ENCODE measurements at places on chromosomes 13 and 19.
A peak's percentile ranks its signal among the peaks of the same experiment; 100 is the strongest.

GRCh38 chr13:30868799-30869470 lies 37.1 kb upstream of the MEDAG start:
- DNase-seq: peak; percentile 75

- peak; percentile 7 for DNase-seq
Measured at GRCh38 chr13:32501064-32501463, 37.5 kb downstream of the N4BP2L2 start.

- DNase-seq: peak; percentile 14
Measured at GRCh38 chr19:12723381-12723640, 421 bp downstream of the TNPO2 start.

GRCh38 chr19:31319465-31319864 lies 29.8 kb downstream of the TSHZ3 start:
- no peak for DNase-seq

- DNase-seq: peak; percentile 74
Measured at GRCh38 chr13:35891507-35892441, 239.4 kb downstream of the DCLK1 start.

DNA sequence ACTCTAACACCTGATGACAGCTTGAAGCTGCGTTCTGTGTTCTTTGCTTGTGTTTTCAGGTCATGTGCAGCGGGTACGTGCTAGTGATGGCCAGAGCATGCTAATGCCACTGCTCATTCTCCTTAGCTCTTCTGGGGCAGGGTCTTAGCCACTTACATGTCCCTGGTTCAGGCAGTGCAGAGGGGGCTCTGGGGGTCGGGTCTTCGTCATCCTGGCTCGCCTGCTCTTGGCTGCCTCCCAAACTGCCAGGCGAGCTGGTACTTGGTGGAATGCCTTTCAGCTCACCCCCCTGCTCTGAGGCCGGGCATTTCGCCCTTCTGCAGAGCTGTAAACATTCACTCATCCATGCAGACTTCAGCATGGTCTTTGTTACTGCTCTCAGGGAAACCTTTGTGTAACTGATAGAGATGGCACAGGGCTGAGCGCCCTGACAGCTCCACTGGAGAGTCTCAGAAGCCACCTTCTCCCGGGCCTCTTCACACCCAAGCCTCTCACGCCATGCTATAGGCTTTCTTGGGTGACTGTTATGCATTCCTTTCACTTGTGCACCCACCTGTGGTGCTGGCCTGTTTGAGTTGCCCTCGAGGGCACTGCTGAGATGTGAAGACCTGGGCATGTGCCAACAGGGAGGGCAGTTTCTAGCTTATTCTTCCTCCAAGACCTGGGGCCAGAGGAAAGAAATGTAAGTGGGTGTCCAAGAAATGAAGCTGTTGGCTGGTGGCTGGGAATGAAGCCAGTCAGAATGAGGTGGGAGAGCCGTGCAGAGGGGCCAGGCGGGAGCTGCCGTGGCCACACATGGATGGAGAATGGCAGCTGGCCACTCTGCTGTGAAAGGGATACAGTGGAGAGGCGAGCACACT lies 24.4 kb downstream of the FAM124A start:
- no peak for DNase-seq

GRCh38 chr19:51456541-51457290 lies 1.5 kb downstream of the SIGLEC8 start:
- no peak for DNase-seq

DNA sequence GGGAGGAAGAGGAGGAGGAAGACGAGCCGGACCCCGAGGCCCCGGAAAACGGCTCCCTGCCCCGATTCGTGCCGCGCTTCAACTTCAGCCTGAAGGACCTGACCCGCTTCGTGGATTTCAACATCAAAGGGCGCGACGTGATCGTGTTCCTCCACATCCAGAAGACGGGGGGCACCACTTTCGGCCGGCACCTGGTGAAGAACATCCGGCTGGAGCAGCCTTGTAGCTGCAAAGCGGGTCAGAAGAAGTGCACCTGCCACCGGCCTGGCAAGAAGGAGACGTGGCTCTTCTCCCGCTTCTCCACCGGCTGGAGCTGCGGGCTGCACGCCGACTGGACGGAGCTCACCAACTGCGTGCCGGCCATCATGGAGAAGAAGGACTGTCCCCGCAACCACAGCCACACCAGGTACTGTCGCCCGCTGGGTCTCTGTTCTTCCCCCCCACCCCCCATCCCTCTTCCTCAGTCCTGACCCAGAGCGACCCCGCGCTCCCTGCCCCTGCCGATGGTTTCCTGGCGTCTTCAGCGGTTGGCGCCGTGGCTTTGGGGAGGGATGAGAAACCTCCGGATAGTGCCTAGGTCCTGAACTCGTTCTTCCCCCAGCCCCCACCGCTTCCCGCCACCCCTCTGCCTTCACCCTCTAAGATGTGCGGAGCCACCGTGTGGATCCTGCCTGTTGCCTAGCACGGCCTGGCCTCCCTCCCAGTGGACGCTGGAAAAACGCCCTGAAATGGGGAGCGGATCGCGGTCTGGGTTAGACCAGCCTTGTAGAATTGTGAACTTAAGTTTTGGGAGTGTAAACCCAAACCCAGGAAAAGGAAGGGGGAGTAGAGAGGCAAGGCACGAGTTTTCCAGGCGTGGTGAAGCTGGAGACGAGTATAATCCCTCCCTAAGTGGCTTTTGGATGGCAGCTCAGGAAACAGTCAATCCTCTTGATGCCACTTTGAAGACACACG lies 1.5 kb downstream of the HS6ST3 start:
- DNase-seq: no peak

DNA sequence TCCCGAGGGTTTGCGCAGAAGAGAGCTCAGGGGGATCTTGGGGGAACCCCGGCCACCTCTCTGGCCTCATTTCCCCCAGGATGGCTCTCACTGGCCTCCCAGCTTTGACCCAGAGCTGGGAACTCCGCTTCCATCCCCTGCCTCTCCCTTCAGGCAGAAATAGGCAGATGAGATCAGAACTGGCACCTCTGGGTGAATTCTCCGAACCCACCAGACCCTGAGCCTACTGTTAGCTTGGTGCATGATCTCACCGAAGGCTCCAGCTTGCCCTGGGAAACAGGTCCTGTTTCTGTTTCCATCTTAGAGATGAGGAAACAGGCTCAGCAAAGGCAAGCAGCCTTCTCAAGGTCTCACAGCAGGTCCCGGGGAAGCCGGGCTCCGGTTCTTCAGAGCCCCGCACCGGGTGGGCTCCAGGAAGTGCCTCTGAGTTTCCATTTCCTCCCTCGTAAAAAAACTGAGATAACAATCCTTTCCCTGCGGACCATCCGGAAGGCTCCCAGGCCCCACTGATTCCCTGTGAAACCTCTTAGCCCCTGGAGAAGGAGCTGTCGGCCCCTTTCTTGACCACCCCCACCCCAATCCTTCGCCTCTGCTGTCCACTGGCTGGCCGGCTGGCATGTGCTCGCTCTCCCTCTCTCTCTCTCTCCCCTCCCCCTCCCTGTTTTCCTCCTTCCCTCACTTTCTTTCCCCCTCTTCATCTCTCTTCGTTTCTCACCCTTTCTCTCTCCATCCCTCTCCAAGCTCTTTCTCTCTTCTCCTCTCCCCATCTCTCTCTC lies 2.1 kb downstream of the NECTIN2 start:
- peak; percentile 54 for DNase-seq

GRCh38 chr19:49559928-49560327 lies 20.4 kb downstream of the NOSIP start:
- no peak for DNase-seq

All from fibroblast of mammary gland (primary cell).